ENCODE measurements at places on chromosomes 5 and 9.

GRCh38 chr5:76867827-76868693, 18.2 kb downstream of the S100Z start:
- DNase-seq = no peak

DNA sequence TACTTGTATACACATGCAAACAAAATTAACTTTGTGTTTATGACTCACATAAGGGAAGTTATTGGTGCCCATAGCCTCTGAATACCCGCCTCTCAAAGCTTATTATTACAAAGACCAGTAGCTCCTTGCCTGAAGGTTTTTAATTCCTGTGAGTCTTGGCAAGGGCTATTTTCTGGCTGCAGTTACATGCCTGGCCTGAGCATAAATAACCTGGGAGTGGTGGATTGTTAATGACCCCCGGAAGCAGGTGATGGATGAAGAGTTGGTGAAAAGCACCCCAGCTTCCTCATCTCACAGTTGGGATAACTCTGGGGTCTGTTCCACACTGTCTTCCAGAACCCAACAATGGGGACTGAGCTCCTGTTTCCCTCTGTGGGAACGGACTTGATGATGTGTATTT, 594.5 kb downstream of the PDE4D start:
- no peak for DNase-seq

DNA sequence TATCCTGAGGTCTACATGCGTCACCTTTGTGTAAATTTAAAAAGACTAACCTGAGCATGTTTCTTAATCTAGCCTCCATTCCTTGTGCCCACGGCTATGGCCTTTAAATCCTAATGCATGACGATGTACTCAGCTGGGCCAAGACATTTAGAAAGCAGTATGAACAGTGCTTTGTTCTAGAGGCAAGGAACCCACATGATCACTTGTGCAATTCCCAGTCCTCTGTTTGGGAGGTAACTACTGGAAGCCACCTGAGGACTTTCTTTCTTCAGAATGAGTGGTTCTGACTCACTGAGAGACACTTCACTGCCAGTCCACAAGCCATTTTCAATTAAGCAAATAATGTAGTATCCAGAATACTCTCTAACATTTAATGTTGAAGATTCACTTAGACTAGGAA, 181.3 kb downstream of the RAB3C start:
- DNase-seq = no peak

DNA sequence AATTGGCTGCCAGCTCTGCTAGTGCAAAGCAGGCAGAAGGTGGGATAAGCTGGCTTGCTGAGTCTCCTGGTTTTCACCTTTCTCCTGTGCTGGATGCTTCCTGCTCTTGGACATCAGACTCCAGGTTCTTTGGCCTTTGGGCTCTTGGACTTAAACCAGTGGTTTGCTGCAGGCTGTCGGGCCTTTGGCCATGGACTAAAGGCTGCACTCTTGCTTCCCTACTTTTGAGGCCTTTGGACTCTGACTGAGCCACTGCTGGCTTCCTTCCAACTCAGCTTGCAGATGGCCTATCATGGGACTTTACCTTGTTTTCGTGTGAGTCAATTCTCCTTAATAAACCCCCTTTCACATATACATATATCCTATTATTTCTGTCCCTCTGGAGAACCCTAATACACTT, 1293.9 kb upstream of the CDH6 start:
- no peak for DNase-seq

DNA sequence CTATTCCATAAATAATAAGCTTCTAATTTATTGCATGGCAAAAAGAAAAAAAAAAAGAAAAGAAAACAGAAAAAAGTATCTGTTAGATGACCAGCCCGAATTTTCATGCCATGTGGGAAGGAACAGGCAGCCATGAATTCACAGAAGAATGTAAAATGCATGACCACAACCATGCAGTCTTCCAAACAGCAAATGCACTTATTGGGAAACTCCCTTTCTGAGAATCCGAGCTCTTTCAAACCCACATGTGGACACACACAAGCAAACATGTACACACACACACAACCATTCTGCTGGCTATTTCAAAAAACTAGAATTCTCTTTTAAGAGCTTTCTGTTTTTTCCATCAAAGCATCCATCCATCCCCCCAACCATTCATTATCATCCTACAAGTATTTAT, 236.1 kb downstream of the DNAH5 start:
- DNase-seq = no peak

DNA sequence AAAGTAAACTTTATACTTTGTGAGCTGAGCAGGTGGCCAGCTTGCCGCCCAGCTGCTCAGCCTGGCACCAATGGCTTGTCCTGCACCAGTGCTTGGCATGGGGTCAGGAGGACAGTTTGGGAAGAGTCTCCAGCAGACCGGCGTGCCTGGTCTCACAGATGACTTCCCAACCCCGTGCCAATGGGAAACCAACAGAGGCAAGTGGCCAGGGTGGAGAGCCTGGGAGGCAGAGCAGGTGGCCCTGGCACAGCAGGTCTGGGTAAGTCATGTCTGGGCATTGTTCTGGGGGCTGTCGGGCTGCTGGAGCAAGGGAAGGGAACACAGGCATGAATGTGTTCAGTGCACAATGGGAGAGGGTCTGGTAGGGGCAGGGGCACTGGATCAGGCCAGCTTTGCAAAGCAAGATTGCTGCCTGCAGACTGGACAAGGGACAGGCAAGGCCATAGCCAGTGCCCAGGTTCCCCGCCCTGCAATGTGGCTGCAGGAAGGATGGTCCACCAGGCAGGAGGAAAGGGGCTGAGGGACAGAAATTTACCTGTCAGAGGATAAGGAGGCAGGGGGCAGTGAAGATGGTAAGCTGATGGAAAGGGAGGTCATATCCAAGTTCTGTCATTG, 76.2 kb upstream of the ALDH1B1 start:
- DNase-seq = no peak

DNA sequence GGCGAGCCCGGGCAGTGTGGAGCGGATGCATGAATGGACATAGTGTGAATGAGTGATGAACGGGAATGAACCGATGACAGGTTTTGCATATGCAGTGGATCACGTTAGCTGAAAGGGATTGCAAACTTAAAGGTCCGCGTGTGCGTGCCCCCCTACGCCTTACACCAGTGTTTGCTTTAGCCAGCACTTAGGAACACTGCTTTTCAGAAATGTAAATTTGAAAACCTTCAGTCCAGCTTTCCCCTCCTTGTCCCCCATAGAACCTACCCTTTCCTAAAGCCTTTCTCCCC, 692 bp downstream of the PSAT1 start:
- DNase-seq = no peak

DNA sequence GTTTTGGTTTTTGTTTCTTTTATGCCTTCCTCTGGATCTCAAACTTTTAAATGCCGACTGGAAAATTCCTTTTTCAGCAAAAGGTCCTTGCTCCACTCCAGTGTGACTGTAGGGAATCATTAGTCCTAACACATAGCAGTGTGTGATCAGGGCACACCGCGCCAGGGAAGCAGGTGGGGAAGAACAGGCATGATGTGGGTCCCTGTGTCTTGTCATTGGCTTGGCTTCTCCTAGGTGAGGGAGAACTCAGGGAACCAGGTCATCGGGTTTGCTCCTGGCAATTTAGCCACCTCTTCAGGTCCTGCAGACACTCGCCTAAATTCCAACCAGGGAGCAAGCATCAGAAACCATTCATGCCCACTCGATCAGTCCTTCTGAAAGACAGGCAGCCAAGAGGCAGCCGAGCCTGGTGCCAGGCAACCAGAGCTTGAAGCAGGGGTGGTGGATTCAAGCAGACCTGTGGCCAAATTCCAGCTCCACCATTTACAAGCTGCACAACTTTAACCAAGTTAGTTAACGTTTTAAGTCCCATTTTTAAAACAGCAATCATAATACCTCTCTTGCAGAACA, 514.2 kb downstream of the BNC2 start:
- no peak for DNase-seq

DNA sequence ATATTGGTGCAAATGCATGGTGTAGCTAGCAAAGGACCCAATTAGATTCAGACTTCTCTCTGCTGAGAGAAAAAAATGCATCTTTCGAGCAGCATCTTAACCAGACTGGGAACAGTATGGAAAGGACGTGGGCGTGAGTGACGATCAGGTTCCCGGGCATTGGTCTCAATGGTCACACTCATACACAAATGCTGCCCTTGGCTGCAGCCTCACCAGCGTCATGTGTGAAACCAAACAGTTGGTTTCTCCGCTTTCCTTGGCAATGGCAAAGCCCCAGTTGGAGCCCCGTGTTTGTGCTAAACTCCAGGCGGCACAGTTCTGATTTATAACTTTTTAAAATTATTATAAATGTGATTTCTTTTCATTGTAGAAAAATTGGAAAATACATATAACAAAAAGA, 237.8 kb downstream of the SEC61B start:
- no peak for DNase-seq

DNA sequence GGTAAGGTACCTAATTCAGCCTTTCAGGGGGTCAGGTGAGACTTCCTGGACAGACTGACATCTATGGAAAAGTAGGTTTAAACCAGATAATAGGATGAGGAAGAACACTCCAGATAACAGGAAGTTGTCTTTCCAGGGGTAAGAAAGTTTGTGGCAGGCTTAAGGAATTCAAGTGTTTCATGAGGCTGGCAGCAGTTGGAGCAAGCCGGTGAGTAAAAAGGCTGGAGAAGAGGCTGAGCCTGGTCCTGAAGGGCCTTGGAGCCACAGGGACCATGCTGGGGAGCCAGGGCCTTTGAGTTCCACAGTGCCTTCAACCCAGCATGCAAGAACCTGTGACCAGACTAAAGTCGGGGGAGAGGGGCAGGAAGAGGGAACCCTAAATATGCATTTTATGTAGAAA, 353.4 kb downstream of the SPOCK1 start:
- DNase-seq = no peak

DNA sequence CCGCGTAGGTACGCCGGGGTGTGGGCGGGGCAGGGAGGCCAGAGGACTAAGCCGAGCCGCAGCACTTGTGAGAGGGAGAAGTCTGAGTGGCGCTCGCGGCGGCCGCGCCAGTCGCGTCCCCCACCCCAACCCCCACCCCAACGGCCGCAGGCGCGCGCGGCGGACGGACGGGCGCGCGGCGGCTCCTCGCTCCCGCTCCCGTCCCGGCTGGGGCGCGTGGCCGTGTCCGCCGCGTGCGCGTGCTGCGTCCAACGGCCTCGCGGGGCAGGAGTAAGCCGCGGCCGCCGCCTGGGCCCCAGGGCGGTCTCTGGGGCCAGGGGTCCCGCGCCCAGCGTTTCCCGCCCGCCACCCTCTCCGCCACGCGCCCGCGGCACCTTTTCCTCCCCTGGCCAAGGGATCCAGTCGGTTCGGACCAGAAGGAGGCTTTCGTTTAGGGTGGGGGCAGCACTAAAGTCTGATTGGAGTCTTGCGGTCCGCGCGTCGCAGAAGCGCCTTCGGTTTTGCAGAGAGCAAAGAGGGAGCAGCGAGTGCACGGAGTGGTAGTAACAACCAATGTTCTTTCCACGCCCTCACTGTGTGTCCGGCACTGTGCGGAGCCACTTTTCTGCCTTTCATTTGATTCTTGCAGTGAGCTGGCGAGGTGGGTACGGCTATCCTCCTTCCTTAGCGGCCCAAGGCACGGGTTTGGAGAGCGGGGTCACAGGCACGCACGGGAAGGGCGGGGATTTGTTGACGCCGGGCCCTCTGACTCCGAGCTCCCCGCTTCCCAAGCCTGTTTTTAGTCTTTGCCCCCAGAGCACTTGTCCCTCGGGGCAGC, 483 bp downstream of the G3BP1 start:
- no peak for DNase-seq

GRCh38 chr5:43150748-43151147, 30.0 kb downstream of the ZNF131 start:
- DNase-seq = no peak

DNA sequence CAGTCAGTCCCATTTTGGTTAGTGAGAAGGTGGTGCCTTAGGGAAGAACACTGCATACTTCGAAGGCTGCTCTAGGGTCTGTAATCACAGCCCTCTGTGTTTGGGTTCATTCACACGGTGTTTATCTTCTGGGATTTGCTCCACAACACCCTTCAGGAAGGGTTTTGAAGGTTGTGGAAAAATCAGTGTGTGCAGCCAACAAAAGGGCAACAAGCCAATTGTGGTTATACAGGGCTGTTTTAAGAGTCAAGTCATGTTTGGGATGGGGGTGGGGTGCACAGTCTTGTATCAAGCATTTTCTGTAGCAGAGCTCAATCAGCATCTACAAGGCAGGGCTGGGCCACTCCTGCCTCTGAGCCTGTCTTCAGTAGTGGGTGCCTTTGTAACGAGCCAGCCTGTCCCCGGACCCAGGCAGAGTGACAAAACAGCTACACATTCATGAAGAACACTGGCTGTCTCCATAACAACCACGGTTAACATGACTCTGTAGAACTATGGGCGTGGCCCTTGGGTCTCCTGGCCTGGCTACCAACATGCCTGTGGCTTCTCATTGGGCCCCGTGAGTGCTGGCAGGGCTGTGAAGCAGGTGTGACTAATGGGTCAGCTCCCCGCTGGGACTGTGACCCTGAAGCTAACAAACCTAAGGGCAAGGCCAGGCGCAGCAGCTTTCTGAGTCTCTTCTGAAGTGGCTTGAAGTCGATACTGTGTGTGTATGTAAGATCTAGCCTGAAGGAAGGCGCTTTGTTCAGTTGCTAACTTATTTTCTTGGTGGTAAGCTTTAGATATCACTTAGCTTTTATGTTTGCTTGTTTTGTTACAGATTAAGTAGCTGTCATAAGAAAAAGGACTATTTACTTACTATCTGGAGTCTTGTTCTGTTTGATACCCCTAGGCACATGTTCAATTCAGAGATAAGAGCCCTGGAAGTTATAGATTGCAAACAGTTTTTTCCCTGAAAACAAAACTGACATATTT, 27.9 kb upstream of the GOLM1 start:
- DNase-seq = no peak
